ENCODE measurements at places on chromosomes 5 and 9.
A peak's percentile ranks its signal among the peaks of the same experiment; 100 is the strongest.

DNA sequence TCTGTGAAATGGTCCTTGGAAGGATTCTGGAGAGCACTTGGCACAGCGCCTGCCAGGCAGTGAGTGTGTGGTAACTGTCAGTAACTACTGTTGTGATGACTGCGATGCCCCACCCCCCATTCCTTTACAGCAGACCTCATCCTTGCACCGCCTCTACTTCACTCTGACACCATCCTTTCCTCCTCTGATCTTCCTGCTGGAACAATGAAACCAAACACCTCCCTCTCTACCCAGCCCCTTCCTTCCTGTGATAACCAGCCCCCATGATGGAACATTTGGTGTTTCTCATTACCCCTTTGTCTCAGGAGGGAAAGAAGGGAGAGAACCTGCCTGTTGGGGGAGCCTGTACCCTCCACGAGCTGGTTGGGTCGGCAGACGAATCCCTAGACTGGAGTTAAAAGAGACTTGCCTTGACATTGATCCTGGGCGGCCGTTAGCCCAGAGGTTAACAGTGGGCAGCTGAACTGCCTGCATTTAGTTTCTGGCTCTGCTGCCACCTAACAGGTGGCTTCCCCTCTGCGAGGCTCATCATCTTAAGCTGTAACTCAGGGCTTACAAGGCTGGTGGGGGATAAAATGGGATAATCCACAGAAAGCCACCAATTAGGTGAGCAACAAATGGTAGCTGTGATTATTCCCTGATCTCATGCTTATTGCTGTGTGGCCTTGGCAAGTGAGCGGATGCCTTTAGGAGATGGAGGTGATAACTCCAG is 34.2 kb upstream of the GRPEL2 start:
- no peak for DNase-seq

DNA sequence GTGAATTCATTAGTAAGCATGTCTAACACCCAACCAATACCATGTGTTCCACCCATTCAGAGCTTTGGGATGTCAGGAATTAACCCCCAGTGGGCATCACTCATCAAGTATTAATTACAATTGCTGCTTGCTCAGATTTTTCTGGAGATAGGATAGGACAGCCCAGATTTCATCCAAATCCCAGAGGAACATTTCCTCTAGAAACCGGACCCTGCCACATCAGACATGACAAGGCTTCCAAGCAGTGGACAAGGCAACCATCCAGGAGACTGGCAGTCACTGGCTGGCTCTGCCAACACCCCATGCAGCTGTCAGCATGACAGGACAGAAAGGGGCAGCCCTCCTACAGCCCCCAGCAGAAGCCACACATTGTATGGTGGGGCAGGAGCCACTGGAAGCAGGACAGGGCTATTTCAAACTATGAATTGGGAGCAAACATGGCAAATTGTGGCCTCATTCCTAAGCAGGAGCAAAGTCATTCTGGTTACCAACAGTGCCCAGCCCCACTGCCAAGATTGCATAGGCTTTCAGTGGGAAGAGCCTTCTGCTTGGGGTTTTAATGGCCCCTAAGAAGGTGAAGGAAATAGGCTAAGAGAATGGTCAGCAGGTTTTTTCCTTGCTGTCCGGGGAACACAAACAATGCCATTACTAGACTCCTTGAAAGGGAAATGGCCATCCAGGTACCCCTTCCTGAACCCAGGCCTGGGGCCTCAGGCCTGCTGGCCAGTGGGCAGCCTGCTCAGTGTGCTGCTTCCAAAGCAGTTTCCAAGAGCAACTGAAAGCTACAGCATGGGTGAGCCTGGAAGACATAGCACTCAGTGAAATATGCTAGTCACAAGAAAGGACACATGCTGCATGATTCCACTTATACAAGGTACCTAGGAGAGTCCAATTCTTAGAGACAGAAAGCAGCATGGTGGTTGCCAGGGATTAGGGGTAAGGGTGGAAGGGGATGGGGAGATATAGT is 294.7 kb upstream of the SLC30A5 start:
- no peak for DNase-seq

DNA sequence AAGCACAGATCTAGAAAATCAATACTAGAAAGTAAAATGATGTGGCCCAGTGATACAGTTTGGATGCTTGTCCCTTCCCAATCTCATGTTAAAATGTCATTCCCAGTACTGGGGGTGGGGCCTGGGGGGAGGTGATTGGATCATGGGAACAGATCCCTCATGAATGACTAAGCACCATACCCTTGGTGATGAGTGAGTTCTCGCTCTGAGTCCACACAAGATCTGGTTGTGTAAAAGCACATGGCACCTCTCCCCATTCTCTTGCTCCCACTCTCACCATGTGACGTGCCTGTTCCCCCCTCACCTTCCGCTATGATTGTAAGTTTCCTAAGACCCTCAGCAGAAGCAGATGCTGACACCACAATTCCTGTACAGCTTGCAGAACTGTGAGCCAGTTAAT is 234.2 kb upstream of the CDH6 start:
- DNase-seq: no peak

DNA sequence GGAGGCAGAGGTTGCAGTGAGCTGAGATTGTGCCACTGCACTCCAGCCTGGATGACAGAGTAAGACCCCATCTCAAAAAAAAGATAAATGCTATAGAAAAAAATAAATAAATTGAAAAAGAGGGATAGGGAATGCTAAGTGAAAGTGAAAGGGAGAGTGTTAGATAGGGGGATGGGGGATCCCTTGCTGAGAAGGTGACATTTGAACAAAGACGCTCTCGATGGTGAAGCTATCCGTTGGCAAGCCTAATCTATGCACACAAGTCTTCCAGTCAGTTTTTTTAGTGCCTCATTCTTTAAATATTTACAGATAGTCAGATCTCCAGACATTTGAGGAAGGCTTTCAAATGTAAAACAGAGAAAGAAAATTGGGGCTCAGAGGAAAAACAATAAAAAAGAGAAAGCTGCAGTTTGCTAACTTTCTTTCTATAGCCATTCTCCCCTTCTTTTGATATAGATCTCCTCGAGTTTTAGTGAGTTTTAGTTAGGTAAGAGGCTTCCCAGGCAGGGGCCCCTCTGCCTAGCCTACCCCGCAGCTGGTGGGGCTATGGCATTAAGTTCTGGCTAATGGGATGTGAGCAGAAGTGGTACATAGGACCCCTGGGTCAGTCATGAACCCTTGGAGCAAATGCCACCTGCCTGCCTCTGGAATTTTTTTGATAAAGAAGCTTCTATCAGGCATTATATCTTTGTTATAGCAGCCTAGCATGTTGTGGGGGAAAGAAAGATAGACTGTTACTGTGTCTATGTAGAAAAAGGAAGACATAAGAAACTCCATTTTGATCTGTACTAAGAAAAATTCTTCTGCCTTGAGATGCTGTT is 12.0 kb downstream of the GLRX start:
- DNase-seq: no peak

GRCh38 chr9:112896131-112896530 is 5.5 kb upstream of the SLC46A2 start:
- DNase-seq: no peak

- DNase-seq: no peak
Measured at GRCh38 chr5:139468421-139468931, 2.3 kb upstream of the SMIM33 start.

DNA sequence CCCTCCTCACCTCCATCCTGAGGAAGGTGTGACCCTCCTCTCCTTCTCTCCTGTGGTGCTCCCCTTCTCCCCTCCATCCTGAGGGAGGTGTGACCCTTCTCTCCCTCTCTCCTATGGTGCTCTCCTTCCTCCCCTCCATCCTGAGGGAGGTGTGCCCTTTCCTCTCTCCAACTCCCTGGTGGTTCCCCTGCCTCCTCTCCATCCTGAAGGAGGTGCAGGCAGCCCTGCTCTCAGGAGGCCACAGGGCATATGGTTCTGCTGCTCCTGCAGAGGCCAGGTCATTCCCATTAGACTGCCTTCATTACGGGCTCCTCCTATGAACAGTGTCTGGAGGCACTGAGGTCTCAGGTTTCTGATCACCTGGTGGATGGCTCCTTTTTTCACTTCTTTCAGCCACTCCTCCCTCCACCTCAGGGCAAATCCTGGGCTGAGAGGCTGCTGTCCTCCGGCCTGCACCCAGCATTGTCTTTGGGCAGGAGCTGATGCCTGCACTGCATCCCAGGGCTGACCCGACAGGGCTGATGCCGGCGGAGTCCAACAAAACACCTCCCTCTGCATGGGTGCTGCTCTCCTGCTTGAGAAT is 197.1 kb downstream of the MED10 start:
- no peak for DNase-seq

DNA sequence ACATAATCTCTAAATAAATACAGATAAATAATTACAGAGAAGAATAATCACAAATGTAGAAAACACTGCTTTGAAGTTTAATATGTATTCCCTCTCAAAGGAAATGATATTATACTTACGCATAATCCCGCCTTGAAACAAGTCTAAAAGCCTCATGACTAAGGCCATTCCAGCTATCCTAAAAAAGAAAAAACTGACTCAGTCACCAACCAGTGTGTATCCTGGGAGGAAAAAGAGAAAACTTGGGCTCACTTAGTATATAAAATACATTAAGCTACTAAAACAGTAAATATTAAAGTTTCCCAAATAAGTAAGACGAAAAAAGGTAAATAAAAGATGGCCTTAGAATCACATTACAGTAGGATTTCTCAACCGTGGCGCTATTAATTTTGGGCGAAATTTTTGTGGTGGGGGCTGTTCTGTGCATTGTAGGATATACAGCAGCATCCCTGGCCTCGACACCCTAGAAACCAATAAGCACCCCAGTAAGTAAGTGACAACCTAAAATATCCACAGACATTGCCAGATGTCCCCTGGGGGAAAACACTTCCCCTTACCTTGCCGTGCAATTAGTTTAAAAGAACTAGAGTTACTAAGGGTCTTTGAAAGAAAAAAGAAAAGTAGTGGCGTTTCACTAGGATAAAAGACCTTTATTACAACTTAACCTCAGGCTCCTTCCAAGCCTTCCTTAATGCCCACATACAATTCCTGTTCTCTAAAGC is 1.1 kb downstream of the HSPA9 start:
- no peak for DNase-seq

DNA sequence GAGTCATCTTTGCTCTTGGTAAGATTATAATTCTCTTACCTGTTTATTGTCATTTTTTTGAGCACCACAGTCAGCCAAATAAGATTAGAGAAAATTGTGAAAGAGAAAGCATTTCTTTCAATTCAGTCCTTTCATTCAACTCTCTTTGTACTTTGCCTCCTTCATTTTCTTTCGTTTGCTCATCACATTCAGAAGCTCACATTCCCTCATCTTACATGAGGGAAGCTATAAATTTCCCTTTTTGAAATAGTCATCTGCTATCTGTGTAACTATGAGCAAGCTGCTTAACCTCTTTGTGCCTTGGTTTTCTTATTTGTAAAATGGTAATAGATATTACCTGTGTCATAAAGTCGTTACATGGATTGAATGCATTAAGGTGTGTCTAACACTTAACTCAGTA is 41.4 kb downstream of the PAM start:
- no peak for DNase-seq

DNA sequence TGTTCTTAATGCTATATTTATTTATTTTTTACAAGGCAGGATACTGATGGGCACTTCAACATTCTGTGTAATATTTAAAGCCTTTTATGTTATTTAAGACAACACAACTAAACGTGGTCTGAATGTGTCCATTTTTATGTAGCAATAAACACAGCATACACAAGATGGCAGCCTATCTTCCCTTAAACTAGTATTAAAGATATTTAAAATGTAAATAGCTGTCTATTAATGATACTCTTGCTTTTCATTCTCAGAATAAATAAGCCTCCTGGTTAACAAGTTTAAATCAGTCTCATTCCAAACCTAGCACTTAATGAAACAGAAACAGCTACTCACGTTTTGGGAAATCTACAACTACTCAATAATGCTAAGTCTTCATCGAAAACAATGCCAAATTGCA is 315.7 kb downstream of the MCTP1 start:
- no peak for DNase-seq

DNA sequence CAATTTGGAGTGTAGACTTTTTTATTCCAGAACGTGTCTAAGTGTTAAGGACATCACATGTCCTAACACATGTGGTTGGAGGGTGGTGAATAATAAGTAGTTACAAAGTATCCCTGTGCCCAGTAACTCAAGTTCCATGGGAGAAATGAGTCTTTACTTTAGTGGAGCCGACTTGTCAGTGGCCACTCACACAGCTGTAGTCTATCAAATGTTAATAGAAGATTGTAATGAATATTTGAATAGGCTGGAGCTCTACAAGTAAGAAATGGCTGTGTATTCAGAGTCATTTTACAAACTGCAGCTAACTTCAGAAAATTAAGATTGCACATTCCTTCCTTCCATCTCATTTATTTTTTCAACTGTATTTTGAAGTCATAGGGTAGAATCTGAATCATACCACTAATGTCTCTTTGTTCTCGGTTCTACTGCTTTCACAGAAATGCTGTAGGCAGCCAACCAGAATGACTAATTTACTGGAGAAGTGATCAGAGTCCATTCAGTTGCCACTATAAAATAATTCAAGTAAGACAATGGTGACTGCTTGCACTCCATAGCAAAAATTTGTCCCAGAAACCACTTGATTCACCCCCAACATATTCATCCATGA is 394.8 kb downstream of the NR2F1-AS1 start:
- DNase-seq: no peak

- DNase-seq: peak; percentile 15
Measured at GRCh38 chr5:101679816-101680215, 616.3 kb downstream of the SLCO4C1 start.

GRCh38 chr5:134449167-134449566 is 37.5 kb upstream of the CDKN2AIPNL start:
- DNase-seq: no peak

GRCh38 chr5:173707392-173707791 is 90.9 kb upstream of the BOD1 start:
- no peak for DNase-seq

DNA sequence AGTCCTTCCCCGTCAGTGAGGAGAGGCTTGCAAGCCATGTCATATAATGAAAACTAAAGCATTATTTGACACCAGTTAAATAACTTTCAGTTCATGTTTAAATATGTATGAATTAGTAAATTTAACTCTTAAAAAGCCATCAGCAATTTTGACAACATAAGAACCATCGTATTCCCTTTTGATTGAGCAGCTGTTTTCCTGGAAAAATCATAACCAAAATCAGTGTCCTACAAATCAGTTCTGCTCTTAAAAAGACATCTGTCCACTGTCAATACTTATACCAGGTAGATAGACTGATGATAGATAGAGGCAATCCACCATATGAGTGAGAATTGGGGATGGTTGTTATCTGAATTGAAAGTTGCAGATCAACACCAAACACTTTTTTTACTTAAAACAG is 2.3 kb downstream of the DIRAS2 start:
- DNase-seq: no peak

DNA sequence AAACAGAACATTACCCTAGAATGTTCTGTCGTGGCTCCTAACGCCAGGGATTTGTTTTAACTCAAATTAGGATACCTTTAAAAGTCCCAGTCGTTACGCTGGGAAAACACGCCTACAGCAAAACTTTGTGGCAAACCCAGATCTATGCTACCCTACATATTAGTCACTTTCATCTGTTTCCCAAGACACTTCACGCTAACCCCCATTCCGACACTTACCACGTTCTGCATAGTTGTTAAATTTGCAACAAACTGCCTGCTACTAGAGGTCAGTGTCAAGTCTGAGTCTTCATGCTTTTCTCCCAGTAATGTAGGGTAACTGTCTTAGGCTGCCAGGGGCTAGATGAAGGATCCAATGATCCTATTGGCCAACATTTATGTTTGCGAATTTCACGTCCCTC is 140.3 kb downstream of the RASEF start:
- DNase-seq: no peak
